ENCODE measurements at places on chromosomes 1 and 21.

DNA sequence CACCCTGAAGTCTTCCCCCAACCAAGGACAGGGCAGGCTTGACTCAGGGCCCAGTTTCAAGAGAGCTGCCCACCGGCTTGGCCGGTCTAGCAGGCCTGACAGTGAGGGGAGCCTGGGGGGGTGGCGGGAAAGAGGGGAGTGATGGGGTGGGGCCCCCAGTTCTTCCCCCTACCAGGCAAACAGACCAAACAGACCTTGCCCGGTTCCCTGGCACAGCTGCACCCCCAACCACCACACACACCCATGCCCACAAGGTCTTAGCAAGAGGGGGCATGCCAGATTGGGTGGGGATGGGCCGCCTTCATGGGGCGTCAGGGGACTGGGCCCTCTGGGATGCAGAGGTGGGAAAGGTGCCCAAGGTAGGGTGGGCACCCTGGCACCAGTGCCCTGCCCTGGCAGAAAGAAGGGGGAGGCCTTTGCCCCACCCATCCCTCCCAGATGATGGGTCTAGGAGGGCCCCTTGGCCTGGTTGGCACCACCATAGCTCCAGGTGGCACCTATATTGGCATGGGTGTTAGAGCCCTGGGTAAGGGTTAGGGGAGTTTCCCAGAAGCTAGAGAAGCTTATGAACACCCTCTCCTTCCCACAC lies 8.9 kb downstream of the ZBTB7B start:
- no peak for DNase-seq

DNA sequence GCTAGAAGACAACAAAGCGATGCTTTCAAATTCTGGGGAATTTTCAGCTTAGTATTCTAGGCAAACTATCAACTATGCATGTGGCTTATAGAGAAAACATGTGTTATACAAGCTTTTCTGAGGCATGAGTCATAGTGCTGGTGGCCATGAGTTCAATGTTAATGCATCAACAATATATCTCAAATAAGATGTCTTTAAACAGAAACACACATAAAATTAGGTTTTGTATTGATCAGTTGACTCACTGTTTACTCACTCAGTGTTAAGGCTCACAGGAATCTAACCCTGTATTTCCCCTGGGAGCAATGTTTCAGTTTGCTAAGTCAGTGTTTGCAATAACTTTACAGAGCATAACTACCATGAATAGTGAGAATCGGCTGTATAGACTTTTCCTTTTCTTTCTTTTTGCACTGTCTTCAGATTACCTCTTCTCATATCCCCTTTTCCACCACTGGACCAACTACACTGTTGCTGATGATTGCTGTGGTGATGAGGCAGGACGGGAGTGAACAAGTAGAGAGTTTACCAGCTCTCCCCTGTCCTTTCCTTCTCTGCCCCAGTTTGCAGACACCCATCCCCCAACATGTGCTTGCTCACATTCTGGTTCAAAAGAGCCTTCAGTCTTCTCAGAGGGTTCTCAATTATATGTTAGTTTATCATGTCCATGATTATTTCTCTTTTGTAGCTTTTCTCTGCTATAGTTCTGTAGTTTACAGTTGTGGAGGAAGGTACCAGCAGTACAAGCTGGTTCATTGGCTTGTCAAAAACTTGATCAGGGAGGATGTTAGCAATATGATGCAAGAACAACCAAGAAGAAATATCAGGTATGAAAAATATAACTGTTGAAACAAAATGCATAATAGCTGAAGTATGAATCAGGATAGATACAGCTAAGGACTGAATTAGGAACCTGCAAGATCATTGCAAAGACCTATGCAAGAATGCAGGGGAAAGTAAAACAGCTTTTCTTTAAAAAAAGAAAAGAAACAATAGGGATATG lies 23.9 kb downstream of the CD2 start:
- DNase-seq = no peak

DNA sequence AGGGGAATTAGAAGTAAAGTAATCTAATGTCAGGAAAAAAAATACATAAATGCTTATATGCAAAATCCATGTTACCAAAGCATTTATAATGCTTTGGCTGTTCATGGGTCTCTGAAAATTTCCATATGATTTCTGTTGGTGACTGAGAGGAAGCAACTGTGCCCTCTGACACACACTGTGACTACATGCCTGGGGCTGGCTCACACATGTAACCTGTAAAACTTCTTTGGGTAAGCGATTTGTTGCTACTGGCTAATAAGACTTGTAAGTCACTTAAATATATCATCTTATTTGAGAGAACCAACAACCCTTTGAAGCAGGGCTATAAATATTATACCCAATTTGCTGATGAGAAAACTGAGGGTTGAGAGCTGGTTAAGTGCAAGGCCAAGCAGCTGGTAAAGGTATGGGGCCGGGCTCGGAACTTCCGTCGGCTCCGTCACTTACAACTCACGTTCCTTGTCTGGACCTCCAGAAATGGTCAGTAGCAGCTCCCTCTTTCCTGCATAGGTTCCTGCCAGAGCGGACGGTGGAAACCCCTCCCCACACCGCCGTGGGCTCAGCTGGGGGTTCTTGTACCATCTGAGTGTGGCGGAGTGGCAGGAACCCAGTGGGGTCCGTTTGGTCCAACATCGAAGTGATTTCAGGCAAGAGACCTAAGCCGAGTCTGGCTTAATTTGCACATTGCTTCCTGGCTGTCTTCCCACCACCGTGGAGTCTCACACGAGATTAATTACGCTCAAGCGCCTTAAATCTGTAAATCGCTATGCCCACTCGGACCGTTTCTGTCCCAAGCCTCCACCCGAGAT lies 714 bp downstream of the DFFA start:
- DNase-seq = no peak

DNA sequence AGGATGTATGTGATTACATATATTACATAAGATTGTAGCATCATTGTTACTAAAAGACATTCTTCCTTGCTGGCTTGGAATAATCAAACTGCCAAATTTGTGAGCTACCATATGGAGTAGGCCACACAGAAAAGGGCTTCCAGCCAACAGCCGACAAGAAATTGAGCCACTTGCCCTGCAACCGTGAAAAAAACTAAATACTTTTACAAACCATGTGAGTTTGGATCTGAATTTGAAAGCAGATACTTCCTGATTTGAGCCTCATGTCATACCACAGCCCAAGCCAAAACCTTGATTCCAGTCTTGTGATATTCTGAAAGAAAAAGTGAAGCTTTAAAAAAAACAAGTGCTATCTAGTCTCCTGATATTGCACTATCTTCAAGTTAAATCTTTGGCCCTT lies 55.6 kb upstream of the PRMT6 start:
- no peak for DNase-seq

DNA sequence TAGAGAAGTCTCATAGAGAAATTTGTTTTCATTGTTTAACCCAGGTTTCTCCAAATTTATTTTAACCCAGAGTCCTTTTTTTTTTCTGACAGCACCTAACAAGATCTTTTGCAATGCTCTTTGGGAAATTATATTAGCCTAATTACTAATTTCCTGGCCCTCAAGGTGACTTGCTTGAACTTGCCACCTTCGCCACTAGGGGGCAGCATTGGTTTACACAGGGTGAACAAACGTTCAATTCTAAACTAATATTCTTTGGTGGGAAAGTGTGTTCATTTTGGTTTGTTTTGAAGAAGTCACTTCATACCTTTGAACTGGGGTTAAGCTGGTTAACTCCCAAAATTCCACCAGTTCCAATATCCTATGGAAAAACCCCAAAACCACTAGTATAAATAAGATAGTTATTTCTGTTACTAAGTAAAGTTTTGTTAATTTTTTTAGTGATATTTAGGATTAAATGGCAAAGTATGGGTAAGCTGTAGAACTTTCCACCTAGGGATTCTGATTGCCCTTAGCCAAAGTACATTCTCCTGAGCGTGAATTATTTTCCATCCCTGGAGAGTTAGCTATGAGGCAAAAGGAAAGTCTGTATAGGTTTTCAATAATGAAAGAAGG lies 13.0 kb downstream of the CCDC190 start:
- DNase-seq = peak; percentile 59

DNA sequence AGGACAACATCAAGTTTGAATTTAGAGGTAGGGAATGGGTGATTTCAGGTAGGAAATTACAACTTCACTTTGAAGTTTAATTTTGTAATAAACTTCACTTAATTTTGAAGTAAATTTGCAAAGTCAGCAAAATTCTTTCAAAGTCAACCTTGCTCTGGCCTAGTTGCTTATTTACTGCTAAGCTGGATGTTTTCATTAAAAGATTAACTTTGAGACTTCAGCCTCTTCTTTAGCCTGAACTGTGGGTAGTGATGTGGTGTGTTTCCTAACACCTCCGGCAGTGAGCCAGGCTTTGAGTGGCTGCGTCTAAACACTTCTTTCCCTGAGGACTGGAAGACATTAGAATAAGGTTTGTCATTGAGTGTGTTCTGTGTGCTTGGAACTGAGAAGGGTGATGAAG lies at the start of gene HAO2:
TSS of gene HAO2 (plus strand) at position 232 of the 400 bp plus-strand sequence. CDS start 12,301 bp downstream, outside the sequence.
- DNase-seq = no peak

DNA sequence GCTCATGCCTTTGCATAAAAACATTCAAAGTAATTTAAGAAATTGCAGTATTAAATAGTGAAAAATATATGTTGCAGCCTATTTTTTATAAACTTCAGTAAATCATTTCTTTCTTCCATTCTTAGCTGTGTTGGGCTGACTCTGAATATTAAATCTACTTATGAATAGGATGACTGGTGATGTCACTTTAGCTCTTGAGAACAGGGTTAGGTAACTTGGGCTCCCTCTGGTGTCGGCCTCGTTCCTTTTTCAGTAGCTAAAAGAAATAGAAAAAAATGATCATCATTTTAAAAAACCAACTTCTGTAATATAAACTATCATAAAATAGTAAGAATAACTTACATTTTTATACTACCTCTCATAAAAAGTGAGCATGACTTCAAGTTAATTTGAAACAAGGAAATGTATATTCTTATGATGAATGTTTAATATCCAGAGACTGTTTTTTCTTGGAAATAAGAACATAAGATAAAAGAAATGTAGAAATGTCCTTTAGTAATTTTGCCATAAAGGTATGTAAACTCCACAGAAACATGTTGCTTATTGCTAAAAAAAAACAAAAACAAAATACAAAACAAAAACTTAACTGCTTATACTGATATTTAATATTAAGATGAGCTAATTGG lies 26.8 kb upstream of the NCAM2 start:
- no peak for DNase-seq

GRCh38 chr1:172393354-172393753 lies 27.1 kb upstream of the C1orf105 start:
- no peak for DNase-seq

DNA sequence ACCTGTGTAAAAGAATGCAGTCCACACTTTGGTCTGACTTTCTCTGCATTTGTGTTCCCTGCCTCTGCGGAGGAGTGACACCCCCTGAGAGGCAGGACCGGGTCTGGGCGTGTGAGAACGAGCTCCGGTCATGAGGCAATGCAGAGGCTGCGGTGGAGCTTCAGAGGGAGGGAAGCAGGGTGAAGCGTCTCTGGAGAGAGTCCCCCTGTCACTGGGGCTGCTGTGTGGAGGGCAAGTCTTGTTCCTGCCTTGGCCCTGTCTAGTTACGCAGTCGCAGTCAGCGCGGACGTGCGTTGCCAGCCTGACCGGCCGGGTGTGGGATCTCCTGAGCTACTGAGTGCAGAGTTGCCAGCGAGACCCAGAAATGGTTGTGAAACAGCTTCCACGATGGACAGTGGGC lies 48.5 kb downstream of the BACE2 start:
- DNase-seq = no peak

DNA sequence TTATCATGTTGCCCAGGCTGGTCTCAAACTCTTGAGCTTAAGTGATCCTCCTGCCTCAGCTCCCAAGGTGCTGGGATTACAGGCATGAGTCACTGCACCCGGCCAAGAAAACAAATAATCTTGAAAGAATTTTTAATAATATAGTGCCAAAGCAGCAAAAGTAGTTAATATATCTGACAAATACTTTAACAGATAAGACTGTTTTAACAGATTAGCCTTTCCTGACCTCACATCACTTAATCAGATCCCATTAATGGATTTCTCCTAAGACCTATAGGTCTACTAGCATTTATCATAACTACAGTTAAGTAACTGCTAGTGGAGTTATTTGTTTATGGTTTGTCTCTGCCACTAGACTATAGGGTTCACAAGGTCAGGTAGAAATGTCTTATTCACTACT lies 61.1 kb upstream of the HP1BP3 start:
- DNase-seq = no peak

DNA sequence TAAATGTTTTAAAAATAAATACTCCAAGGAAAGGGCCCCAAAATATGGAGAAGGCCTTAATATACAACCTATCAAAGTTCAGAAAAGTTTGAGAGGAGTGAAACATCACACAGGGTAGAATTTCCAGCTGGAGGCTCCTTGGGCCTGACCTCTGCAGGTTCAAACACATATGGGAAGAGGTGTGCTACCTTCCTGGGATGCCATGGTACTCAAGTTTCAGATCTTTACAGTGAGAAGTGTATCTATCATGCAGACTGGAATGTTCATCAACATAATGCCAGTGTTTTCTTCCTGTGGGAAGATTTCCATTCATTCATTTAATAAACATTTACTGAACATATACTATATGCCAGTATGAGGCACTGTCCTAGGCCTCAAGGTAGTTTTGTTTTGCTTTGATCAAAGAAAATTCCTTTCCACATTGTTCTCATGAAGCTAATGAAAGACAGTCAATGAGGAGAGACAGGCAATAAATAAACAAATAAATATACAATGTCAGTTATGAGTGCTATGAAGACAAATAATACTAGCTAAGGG lies 14.6 kb upstream of the ADAR start:
- DNase-seq = no peak

DNA sequence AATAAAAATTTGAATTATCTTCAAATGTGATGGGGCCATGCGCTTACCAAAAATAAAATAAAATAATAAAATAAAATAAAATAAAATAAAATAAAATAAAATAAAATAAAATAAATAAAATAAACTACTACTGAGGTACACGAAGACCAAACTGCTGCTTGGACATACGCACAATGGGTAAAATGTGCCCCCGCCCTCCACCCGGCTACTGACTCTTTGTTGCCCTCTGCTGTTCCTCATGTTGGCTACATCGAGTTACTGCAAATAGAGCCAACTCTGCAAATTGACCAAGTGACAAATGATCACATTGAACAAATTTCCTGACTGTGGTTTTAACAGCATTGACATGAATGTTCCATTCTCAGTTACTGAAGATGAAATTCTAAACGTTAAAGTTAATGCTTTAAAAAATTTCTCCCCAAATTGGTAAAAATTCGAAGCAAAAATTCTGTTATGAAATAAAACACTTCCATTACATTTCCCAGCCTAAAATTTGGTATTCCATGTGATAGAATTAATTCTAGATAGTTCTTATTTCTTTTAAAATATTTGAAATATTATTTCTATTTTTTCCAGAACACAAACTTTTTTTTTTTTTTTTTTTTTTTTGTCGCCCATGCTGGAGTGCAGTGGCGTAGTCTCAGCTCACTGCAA lies 18.8 kb upstream of the MAP1LC3C start:
- DNase-seq = no peak

DNA sequence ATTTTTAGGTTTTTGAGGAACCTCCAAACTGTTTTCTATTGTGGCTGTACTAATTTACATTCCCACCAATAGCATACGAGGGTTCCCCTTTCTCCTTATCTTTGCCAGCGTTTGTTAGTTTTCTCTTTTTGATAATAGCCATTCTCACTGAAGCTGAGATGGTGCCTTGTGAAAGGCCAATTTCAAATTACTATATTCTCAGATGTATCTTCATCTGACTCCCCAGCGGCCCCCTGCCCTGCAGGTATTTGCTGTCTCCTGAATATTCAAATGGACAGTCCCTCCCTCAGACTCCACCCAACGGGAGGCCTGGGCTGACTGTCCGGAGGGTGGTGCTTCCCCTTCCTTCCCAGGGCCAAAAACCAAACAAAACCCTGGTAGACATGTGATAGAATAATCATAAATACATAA lies 33.5 kb upstream of the TARBP1 start:
- DNase-seq = no peak

Measured in activated T-helper 1 cell treated with Interleukin-2 at 50 U/mL for 16 hours (primary cell).